ENCODE measurements at places on chromosomes 5 and 9.
A peak's percentile ranks its signal among the peaks of the same experiment; 100 is the strongest.

- DNase-seq: no peak
These were observed 189.3 kb downstream of the PAPPA start for GRCh38 chr9:116342941-116343340.

- peak; percentile 77 for DNase-seq
These were observed 3.0 kb upstream of the FUT7 start for GRCh38 chr9:137034709-137035506.

DNA sequence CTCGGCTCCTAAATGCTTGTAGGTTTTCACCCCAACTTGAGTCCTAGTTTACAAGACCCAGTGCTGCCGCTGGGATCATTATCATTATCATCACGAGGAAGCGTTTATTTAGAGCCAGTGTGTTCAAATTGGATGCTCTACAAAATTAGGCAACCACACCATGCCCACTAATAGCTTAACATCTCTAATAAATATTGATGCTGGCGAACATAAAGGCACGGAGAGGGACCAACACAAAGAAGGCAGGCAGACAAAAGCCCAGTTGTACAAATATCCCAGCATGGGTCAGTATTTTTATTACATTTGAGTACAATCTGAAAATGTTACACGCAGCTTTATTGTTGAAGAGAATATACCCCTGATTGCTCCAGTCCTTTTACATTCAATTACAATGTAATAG lies 4.7 kb downstream of the CFAP77 start:
- no peak for DNase-seq

DNA sequence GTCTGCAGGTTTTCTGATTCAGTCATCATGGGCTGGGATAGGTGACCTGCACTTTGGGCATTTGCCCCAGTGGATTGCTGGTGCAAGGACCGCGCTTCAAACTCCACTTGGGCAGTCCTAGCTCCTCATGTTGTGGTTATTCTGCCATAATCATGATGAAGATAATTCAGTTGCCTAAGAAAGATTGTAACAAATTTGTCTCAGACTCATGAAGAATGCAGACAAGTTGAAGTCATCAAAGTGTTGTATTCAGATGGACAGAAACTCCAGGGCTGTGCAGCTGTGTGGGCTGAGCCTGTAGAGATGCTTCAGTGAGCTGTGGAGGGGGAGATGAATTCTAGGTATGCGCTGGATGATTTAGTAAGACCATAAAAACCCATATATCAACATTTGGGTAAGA lies 38.5 kb downstream of the TARS1 start:
- no peak for DNase-seq

DNA sequence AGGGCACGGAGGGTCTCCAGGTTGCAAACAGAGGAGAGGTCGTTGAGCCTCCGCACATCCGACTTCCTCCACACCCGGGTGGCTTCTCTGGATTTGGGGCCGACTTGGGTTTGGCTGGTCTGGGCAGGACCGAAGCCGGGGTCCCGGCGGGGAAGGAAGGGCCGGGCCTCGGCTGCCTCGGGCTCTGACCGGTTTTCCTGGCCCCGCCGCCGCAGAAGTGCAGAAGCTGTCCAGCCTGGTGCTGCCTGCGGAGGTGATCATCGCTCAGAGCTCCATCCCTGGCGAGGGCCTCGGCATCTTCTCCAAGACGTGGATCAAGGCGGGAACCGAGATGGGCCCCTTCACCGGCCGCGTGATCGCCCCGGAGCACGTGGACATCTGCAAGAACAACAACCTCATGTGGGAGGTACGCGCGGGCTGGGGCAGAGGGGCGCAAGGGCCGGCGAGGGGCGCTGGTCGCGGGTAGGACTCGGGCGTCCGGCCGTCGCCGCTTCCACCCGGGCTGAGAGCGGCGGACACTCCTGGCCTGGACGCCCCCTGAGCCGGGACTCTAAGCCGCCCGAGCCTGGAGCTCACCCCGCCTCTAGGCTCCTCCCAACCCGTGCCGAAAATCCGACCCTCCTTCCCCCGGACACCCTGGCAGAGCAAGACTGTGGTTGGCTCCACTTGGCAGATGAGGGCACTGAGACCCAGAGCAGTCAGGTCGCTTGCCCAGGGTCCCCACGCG lies 2.2 kb downstream of the PRDM12 start:
- DNase-seq: no peak

GRCh38 chr5:14958188-14958587 lies 86.6 kb upstream of the ANKH start:
- no peak for DNase-seq

- DNase-seq: no peak
These were observed 13.7 kb downstream of the PITX1 start for GRCh38 chr5:135020111-135020895.

- DNase-seq: no peak
These were observed 281.9 kb upstream of the TUSC1 start for GRCh38 chr9:25960178-25960577.

- no peak for DNase-seq
These were observed 345.6 kb downstream of the KDM4C start for GRCh38 chr9:7103367-7103766.

- no peak for DNase-seq
These were observed 37.1 kb downstream of the RPS6 start for GRCh38 chr9:19342947-19343346.

DNA sequence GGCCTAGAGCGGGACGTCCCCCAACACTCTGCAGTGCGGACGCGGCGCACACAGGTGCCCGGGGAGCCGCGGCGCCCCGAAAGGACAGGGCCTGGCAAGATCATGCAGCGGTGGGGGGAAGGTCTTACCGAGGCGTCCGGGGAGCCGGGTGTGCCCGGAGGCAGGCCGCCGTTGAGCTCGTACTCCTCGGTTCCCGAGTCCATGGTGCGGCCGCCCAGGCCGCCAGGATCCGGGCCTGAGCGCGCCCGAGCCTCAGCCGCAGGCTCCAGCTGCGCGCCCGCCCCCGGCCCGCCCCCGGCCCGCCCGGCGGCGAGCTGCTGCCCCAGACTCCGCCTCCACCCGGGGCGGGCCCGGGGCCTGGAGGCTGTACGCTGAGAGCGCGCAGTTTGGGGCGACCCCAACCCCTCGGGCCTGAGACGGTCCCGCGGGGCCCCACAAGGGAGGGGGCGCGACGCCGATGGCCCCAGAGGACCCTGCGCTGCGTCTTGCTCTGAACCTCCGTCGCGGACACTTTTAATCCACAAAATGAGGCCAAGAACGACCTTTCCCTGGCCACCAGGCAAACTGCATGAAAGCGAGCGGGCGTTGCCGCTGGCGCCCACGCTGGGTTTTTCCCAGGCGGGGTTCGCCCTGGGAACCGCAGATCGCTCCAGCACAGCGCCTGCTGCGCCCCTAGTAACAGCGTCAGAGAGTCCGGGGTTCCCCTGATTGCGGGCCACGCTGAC lies at the start of gene NINJ1:
TSS of gene NINJ1 (minus strand) at position 237 of the 725 bp plus-strand sequence. CDS start at position 203, 34 bp downstream.
- DNase-seq: peak; percentile 54

DNA sequence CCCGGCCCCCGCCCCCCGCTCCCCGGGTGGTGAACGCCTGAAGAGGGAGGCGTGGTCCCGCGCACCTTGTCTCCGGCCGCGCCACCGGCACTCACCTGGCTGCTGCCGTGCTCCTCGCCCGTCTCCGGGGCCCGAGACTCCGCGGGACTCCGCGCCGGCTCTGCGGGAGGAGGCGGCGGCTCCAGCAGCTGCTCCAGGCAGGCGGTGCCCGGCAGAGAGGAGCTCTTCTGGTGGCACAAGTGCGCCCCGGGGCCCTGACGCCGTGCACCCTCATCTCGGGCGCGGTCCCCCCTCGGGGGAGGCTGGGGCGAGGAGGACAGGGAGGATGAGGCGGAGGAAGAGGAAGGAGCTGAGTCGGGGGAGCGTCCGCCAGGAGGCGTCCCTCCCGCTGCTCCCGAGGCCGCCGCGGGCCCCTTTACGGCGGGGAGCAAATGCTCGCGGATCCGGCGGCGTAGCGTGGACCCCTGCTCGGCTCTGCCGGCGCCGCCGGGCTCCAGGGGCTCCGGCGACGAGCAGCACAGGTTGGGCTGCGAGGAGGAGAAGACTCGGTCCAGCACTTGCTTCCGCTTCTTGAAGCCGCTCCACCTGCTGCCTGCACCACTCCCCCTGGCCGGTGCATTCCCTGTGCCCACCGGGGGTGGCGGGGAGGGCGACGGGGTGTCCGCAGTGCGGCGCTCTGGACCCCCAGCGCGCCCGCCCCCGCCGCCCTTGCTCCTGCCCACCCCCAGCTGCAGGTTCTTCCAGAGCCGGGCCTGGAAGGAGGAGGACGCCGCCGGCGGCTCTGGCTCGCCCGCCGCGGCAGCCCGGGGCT lies 928 bp downstream of the MCTP1 start:
- DNase-seq: no peak

DNA sequence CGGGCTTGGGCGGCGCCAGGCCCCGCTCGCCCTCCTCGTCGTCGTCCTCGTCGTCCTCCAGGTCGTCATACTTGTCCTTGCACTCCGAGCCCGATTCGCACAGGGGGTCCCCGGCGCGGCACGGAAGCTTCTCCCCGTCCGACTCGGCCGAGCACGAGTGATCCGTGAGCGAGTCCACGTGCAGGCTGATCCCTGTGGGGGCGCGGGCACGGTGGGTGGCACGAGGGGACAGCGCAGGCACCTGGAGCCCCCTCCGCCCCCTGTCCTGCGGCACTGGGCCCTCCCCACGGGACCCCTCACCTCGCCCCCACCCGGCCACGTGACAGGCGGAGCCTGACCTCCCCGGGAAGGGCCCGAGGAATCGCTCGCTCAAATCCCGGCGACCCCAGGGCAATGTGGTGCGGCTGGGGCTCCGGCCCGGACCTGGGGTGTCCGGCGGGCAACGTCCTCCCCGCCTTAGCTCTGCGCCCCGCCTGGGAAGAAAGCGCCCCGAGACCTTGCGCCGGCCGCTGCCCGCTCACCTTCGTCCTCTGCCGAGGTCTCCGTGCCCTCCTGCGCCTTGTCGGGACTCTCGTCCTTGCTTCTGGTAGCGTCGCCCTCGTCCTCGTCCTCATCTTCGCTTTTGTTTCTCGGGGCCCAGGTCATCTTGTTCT lies 2.5 kb downstream of the IRX2 start:
- no peak for DNase-seq

- no peak for DNase-seq
These were observed 387.0 kb downstream of the TLR4 start for GRCh38 chr9:118091226-118091625.

DNA sequence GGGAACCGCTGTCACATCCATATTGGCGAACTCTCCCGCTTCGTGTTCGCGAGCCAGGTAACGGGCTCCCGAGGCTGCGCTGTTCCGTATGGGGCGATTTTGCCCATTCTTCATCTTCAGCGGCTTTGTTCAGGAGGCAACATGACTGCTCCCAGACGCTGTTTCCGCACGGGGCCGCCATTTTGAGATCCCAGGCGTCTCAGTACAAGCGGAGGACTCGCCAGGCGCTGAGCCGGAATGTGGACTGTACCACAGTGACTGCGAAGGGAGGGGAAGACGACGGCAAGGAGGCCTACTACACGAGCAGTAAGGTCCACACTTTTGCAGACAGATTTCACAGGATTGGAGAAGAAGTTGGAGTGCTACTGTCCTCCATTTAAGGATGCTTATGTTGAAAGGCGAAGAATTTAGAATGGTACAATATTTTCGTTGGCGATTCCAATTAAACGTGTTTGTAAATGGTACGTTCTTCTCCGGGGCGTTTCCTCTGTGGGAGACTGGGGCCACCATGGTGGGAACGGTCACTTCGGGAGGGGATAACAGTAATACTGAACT lies 41.6 kb upstream of the ZNF300 start:
- DNase-seq: no peak

DNA sequence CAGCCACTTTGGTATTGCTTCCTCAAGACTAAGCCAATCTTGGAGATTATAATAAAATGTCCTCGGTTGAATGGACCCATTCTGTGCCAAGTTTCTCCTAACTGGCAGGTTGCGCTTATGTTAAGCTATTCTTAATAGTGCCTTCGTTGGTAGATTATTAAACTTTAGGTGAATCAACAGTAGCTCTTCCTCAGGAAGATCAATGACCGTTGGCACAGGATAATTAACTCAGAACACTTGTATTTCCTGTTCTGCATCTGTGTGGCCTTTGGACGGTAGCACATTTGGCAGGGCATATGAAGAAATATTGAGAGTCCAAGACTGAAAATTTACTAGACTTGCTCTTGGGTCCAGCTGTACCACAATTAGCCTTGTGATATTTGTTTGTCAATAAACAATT lies 402.9 kb downstream of the MLLT3 start:
- DNase-seq: no peak

DNA sequence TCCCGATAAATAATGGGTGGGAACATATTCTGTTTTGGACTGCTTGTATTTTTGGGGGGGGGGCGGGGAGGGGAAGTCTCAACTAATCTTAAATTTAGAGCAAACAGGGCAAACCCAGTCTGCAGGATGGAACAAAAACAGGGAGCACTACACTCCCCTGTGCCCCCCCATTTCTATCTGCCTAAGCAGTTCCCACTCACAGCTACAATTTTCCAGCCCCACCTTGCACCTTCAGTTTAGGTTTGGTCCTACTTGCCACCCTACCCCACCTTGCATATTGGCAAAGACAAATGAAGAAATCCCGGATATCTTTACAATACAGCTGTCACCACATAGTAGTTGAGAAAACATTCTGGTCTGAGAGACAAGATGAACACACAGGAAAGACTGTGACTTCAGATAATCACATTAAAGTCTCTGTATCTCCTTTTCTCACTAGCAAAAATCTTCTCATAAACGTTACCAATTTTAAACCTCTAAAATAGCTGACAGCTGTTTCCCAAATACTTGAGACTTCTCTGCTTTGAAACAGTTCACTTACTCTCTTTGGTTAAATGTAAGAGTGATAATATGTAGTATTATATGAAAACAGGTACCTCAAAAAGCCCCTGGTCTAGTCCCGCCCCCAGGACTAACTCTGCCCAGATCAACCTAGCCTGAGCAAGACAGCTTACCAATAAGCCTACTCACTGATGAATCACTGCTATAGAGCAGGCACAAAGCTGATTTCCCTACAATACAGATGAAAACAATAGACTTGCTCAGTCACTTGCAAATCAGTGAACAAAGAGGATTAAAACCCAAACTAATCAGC lies 5.2 kb upstream of the RAPGEF6 start:
- DNase-seq: peak; percentile 6

DNA sequence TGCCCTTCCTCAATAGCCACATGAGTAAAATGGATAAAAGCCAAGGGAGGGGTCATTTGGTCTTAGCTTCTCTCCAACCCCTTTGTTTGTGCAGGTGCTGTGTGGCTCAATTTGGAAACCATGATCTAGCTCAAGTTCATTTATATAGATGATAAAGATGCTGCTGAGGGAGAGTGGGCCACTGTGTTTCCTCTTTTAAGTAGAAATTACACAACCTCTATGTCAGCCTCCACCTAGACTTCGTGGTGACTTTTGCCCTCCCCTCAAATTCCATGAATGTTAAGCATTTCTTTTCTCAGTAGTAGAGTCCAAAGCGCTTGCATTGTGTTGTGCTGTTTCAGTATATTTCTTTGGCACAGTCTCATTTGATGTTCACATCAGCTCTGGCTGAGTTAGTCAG lies 241.4 kb downstream of the ARHGAP26 start:
- DNase-seq: no peak

- no peak for DNase-seq
These were observed 10.4 kb downstream of the TNIP1 start for GRCh38 chr5:151070449-151070848.

- no peak for DNase-seq
These were observed 55.7 kb downstream of the SHC3 start for GRCh38 chr9:89122949-89123348.

- DNase-seq: no peak
These were observed 7.7 kb upstream of the CKMT2 start for GRCh38 chr5:81225463-81225862.

GRCh38 chr5:81429363-81429762 lies 35.4 kb upstream of the ACOT12 start:
- no peak for DNase-seq

Measured in stimulated activated CD4-positive, alpha-beta T cell treated with anti-CD3 and anti-CD28 coated beads, Interleukin-1b, Interleukin-23, amount 100 ng/mL, for 1 hour (primary cell).